ENCODE measurements at places on chromosomes 5 and 9. TPM values are rescaled to one million over a fixed set of nuclear protein-coding genes. Genes with fewer than 3 reads are reported as not detected.

Gene SPATA31E1
- not detected for total RNA-seq

- H3K27me3 ChIP-seq, result no peaks in the 10 kb centered on the region
- peak overlapping the region; percentile 79 for H3K27ac ChIP-seq
- peaks cover 26% of the 10 kb centered on the region for H3K36me3 ChIP-seq
- no peak for DNase-seq
These were observed 8.4 kb downstream of the EEIG1 start for GRCh38 chr9:127972236-127972871.

DNA sequence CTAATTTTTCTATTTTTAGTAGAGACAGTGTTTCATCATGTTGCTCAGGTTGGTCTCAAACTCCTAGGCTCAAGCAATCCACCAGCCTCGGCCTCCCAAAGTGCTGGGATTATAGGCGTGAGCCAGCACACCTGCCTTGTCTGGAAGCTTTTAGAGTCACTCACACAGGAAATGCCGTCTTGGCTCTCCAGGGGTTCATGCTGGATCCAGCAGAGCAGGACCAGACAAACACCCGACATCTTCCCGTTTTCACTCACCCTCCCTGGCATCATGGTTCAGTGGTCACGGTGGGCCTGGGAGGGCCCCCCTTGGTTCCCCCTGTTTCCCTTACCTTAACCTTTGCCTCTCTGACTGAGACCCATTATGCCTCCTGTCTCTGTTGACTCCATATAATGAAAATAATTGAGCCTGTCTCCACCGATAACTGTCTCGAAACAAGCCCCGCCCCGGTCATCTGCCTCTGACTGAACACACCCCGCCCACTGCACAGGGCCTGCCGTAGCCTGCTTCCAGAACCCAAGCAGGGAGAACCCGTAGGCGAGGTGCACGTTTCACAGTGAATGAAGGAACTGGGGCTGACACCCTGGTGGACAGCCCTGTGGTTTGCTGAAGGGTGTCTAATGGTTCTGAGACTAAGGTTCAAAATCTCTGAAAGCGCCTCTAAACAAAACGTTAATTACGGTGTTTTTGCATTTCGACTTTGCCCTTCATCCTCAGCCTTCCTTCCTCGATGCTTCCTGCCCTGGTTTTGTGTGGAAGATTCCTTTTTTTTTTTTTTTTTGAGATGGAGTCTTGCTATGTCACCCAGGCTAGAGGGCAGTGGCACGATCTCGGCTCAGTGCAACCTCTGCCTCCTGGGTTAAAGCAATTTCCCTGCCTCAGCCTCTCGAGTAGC is 39.7 kb upstream of the SPRY4 start:
- H3K36me3 ChIP-seq, result no peaks in the 10 kb centered on the region
- DNase-seq, result no peak
- no peak overlapping the region for H3K4me3 ChIP-seq
- H3K27me3 ChIP-seq, result no peaks in the 10 kb centered on the region

Gene UBE2QL1
- not detected for total RNA-seq

GRCh38 chr9:111900151-111900857 is 3.7 kb downstream of the UGCG start:
- no peak overlapping the region for H3K27ac ChIP-seq
- H3K4me1 ChIP-seq, result peaks cover 34% of the 10 kb centered on the region
- DNase-seq, result no peak

DNA sequence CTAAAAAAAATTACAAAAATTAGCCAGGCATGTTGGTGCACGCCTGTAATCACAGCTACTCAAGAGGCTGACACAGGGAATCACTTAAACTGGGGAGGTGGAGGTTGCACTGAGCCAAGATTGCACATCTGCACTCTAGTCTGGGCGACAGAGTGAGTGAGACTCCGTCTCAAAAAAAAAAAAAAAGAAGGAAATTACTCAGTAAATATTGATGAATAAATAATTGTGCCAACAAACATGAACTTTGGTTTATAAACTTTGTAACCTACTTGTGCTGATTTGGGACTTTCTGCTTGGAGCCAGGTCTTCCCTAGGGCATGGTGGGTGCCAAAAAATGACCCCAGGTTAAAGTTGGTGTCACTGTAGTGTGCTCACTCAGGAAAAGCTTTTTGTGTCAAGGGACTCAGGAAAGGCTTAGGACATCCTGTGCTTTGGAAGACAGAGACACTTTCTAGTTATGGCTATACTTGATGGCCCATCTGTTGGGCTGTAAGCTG is 19.0 kb downstream of the ABLIM3 start:
- H3K4me3 ChIP-seq, result no peak overlapping the region
- no peak for DNase-seq
- no peaks in the 10 kb centered on the region for H3K27me3 ChIP-seq
- H3K27ac ChIP-seq, result no peak overlapping the region
- no peaks in the 10 kb centered on the region for H3K36me3 ChIP-seq

Gene SLC2A6
- total RNA-seq, result 6.1 TPM

DNA sequence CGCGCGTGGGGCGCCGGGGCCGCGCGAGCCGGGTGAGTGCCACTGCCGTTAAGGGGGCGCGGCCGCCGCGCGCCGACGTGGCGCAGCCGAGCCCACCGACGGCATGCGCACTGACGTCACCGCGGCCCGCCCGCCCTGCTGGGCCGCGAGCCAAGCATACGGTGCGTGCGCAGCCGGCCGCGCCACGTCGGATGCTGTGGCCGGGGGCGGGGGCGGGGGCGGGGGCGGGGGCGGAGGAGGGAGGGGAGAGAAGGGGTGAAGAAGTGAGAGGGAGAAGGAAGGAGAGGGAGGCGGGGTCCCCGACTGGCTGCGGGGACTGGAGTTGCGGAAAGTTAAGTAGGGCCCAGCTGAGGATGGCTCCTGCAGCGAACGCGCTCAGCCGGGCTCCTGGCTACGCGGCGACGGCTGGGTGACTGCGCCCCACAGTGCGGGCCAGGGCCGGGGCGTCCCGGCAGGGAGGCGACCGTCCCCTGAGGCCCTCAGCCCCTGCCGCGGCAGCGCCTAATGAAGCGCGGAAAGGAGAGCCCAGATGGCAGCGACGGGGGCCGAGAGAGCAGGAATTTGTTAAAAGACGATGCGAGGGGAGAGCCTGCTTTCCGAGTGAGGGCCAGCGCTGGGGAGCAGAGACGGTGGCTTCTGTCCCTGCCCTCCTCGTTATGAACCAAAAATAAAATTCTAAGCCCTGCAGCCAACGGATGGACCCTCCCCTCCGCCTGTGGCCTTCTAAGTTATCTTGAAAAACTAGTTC is at the start of gene DAP:
TSS of gene DAP (minus strand) at position 50 of the 748 bp plus-strand sequence. CDS start 166 bp downstream, outside the sequence.
- H3K4me3 ChIP-seq, result peak within 1 kb of the TSS; percentile 60
- H3K36me3 ChIP-seq, result no peaks in the 10 kb centered on the region
- DNase-seq, result peak; percentile 90
- peaks cover 30% of the 10 kb centered on the region for H3K4me1 ChIP-seq
- H3K27me3 ChIP-seq, result no peaks in the 10 kb centered on the region

DNA sequence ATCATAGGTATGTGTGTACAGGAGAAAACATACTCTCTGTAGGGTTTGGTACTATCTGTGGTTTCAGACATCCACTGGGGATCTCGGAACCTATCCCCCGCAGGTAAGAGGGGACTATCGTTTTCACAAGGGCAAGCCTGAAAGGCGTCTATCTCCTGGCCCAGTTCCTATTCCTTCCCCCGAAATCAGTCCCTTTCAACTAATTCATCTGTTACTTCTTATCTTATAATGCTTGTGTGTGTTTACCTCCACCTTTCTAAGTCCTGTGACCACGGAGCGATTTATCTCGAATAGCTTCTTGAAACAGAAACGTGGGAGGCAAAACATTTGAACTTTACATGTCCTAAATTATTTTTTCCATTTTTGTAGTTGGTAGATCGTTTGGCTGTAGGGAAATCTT is 11.4 kb downstream of the ABO start:
- H3K36me3 ChIP-seq, result no peaks in the 10 kb centered on the region
- H3K4me1 ChIP-seq, result no peaks in the 10 kb centered on the region
- H3K4me3 ChIP-seq, result no peak overlapping the region
- no peak overlapping the region for H3K27ac ChIP-seq
- H3K27me3 ChIP-seq, result peaks cover 21% of the 10 kb centered on the region

Gene RANBP3L
- not detected for total RNA-seq

GRCh38 chr5:143277536-143277935 is 126.0 kb downstream of the NR3C1 start:
- no peak overlapping the region for H3K27ac ChIP-seq
- H3K27me3 ChIP-seq, result no peaks in the 10 kb centered on the region
- peaks cover 28% of the 10 kb centered on the region for H3K36me3 ChIP-seq

DNA sequence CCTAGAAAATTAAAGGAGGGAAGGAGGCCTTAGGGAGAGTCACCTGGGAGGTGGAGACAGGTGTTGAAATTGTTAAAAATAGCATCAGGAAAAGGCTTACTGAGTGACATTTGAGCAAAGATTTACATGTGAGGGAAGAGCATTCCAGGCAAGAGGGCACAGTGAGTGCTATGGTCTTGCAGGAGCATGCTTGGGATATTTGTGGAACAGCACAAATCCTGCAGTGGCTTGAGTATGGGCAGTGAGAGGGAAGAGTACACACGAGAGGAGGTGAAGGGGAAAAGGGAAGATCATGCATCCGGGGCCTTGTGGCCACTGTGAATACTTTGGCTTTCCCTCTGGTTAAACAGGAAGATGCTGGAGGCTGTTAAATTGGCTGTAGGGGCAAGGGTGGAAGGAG is 36.6 kb downstream of the ACER2 start:
- no peak for DNase-seq
- H3K36me3 ChIP-seq, result no peaks in the 10 kb centered on the region
- no peaks in the 10 kb centered on the region for H3K27me3 ChIP-seq
- no peak overlapping the region for H3K4me3 ChIP-seq
- peaks cover 6% of the 10 kb centered on the region for H3K4me1 ChIP-seq

DNA sequence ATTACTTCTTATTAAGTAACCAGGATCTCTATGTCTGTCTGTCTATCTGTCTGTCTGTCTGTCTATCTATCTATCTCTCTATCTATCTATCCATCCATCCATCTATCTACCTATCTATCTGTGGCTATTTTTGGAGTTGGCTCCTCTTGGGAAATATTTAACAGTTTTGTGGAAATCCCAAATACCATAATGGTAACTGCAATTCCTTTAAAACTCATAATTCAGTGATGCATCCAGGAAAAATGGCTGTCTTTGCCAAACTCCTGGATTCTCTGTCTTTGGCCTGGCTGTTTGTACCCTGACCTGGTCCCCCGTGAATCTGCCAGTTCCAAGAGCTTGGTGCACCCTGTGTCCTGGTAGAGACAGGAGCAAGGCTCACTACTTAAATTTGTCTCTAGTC is 197.0 kb downstream of the PCSK1 start:
- no peak for DNase-seq
- no peaks in the 10 kb centered on the region for H3K27me3 ChIP-seq
- H3K4me3 ChIP-seq, result no peak overlapping the region
- H3K36me3 ChIP-seq, result no peaks in the 10 kb centered on the region
- no peaks in the 10 kb centered on the region for H3K4me1 ChIP-seq

Gene PITX1
- total RNA-seq, result not detected

DNA sequence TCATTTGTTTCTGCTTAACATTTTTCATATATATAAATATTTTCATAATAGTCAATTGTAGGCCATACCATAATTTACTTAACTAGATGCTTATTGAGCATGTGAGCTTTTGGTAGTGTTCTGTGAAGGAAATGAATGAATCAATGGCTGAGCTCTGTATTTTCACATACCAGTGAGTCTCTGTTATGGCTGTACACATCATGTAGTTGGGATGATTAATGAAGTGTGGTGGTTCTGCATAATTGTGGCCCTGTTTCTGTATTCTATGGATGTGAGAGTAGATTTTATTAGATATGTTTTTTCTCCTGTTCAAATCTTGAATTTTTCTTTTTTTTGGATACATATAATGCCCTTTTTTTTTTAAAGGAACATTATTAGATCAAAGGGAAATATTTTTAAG is 56.2 kb downstream of the CTNNA1 start:
- H3K27me3 ChIP-seq, result no peaks in the 10 kb centered on the region
- no peak overlapping the region for H3K4me3 ChIP-seq
- H3K36me3 ChIP-seq, result no peaks in the 10 kb centered on the region
- H3K4me1 ChIP-seq, result no peaks in the 10 kb centered on the region

Gene SCGB3A2
- not detected for total RNA-seq

DNA sequence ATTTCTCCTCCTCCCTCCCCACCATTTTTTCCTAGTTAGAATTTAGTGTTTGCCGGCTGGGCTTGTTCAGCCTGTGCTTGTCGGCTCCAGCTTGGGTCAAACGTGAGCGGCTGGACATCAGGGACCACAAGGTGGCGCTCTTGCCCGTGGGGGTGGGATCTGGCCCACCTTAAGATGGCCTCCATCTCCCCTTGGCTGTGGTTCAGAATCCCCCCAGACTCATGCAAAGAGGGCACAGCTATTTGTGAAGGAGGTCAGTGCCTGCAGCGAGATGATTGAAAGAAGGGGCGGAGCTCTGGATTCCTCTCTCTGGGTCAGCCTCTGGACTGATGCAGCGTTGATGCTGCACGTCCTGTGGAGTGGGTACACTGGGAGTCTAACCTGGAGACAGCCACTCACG is 283.3 kb upstream of the TUT7 start:
- H3K36me3 ChIP-seq, result no peaks in the 10 kb centered on the region
- H3K4me3 ChIP-seq, result no peak overlapping the region
- peaks cover 14% of the 10 kb centered on the region for H3K27me3 ChIP-seq
- no peaks in the 10 kb centered on the region for H3K4me1 ChIP-seq
- DNase-seq, result no peak

Gene EIF4EBP3
- total RNA-seq, result 10.6 TPM

GRCh38 chr9:113254991-113255390 is 20.4 kb downstream of the CDC26 start:
- DNase-seq, result no peak
- H3K4me3 ChIP-seq, result no peak overlapping the region
- no peaks in the 10 kb centered on the region for H3K27me3 ChIP-seq

Gene KIF4B
- not detected for total RNA-seq

Gene CCDC171
- total RNA-seq, result 1.7 TPM

DNA sequence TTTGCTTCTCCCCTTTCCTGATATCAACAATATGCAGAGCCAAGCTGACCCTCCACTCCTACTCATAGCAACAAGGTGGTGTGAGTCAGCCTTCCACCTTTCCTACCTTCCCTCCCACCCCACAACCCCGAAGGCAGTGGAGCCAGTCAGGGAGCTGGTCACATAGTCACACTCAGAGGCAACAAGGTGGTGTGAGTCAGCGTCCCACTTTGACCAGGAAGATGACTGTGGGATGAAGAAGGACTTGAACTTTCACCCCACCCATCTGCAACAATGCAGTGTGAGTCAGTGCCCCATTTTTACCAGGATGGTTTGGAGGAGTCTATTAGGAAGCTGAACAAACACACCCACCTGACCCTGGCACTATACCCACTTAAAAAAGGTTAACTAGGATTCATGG is 30.1 kb upstream of the ZNF782 start:
- DNase-seq, result no peak
- H3K4me1 ChIP-seq, result no peaks in the 10 kb centered on the region
- no peaks in the 10 kb centered on the region for H3K36me3 ChIP-seq

Gene AK8
- not detected for total RNA-seq

GRCh38 chr9:22084336-22085035 is 75.4 kb upstream of the CDKN2B start:
- H3K4me1 ChIP-seq, result peaks cover 6% of the 10 kb centered on the region
- H3K4me3 ChIP-seq, result no peak overlapping the region
- H3K36me3 ChIP-seq, result no peaks in the 10 kb centered on the region

GRCh38 chr5:136067422-136067821 is 38.6 kb downstream of the TGFBI start:
- DNase-seq, result no peak
- no peak overlapping the region for H3K27ac ChIP-seq
- peaks cover 12% of the 10 kb centered on the region for H3K27me3 ChIP-seq
- H3K36me3 ChIP-seq, result no peaks in the 10 kb centered on the region
- no peak overlapping the region for H3K4me3 ChIP-seq

GRCh38 chr9:130640681-130641080 is 23.7 kb upstream of the PRDM12 start:
- H3K4me1 ChIP-seq, result no peaks in the 10 kb centered on the region
- H3K36me3 ChIP-seq, result peaks cover 9% of the 10 kb centered on the region
- no peak overlapping the region for H3K4me3 ChIP-seq
- H3K27ac ChIP-seq, result no peak overlapping the region
- DNase-seq, result no peak
- H3K27me3 ChIP-seq, result peaks cover 2% of the 10 kb centered on the region

Measured in T-cell (primary cell).